ENCODE measurements at places on chromosomes 5 and 9.

DNA sequence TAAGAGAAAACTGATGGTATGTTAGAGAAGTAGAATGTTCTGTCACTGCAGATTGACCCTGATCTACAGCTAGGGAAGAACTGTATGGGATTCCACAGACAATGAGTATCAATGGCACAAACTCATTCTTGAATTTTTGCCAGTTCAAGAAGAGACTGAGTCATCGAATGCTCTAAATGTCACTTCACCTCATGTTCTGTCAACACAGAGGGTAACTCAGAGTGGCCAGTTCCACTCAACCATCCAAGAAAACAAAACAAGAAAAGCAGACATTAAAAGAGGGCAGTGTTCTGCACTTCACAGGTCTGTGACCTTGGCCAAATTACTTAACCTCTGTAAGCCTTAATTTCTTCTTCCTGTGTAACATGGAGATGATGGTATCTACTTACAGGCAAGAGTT lies 132.2 kb upstream of the HMHB1 start:
- no peak for DNase-seq

DNA sequence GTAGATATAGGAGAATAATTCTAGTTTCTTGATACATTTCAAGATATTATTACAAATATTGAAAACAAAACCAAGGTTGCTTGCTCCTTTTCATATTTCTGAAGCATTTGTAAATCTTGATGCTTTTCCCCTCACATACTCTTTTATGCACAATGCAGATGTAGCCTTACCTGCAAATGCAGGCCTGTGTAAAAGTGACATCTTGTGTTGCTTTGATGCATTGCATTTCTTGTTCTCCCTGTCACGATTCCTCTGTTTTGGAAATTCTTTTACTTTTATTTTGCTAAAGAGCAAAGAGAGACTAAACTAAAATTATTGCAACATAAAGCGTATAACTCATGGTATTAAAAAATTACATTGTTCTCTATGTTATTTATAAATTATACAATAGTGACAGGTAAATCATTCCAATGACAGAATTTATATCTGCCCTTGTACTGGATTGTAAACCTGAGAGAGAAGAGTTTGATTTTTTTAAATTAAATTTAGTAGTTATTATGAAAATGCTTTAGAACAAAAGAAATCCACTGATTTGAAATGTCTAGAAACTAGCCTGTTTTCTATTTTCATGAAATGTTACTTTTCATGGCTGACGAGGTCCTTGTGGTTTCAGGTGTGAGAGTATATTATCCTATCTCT lies 970.0 kb downstream of the MAT2B start:
- no peak for DNase-seq

GRCh38 chr9:35754264-35754663 lies at the start of gene MSMP:
MSMP (minus strand) TSS chr9:35754276; CDS start chr9:35754129, 147 bp downstream.
- DNase-seq: no peak

DNA sequence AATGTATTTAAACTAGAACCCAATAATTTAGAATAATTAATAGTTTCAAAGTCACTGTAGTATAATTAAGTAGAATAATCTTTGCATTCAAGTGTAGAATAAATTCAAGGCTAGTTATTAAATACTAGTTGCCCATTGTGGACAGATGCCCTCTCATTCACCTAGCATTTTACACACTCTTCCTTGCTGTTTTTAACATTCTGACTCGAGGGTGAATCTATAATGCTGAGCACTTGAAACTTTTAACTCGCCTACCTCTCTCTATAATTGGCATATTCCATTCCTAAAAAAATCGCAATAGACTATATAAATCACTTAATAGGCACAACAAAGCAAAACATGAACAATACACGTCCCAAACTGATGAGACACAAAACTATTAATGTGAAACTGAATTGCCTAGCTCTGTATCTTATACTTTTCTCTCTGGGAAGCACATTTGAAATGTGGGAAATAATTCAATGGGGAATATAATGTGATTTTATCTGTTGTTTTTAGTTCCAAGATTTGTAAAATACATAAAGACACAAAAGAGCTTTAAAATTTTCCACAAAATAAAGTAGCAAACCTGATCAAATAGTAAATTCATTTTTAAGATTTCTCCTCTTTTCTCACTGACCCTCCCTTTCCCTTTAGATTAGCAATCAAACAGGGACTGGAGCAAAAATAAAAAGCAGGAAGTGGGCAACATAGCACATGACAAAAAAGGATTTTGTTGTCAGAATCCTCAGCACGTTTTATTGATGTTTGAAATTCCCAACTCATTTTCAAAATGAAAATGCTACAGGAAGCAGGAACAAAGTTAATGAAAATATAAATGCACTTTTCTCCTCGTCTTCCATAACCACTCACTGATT lies 295.6 kb downstream of the PDE4D start:
- DNase-seq: no peak

GRCh38 chr5:139633295-139634027 lies 14.7 kb upstream of the CXXC5 start:
- peak; percentile 55 for DNase-seq

GRCh38 chr5:140165101-140165922 lies 9.7 kb upstream of the CYSTM1 start:
- DNase-seq: no peak

GRCh38 chr5:21919414-21920022 lies 933.6 kb downstream of the CDH12 start:
- peak; percentile 34 for DNase-seq

- DNase-seq: no peak
These were observed 124.8 kb upstream of the RAD23B start for GRCh38 chr9:107158321-107158720.

GRCh38 chr9:120336021-120336752 lies 243.8 kb downstream of the CDK5RAP2 start:
- DNase-seq: no peak

DNA sequence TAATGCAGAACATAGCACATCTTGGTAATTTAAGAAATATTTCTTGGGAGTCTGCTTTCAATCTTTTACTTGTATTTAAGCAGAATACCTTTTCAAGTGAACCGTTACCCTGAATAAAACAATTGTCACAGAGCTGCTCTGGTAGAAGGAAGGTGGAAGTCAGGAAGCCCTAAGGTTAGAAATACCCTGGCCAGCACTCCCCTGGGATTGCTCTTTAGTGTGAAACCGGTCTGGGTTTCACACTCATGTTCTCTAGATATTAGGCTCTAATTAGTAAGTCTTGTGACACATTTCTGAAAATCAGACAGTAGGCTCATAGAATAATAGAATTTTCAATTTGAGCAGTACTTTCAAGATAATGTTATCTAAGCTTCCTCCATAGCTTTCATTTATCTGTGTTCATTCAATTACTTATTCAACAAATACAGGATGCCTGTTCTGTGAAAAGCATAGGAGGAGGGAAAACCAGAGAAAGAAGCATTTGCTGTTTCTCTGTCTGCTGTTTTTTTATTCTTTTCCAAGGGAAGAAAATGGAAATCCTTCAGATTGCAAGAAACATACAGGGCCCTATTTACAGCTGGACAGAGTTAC lies 825.5 kb downstream of the TLR4 start:
- DNase-seq: no peak

GRCh38 chr5:126410623-126411022 lies 12.6 kb upstream of the GRAMD2B start:
- DNase-seq: no peak

DNA sequence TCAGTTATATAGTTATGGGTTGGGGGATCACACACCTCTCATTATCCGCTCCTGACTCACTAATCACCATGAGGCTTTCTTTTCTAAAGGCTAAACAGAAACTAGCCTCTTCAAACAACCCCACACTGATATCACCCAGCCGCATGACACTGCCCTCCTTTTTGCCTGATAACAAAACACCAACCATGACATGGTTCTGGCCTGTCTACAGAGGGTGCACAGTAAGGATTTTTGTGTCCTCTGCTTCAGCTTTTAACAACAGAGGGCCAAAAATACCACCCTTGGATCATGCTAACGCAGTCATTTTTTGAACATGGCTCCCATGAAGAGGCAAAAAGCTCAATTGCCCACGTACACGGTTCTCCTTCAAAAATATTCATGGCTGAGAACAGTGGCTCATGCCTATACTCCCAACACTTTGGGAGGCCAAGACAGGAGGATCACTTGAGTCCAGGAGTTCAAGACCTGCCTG lies 4.0 kb downstream of the CMBL start:
- DNase-seq: no peak

GRCh38 chr5:141402553-141403243 lies at the start of gene PCDHGA9:
PCDHGA9 (plus strand) TSS chr5:141402778; CDS start chr5:141402953, 175 bp downstream.
- DNase-seq: no peak

- no peak for DNase-seq
These were observed 81.5 kb downstream of the SHB start for GRCh38 chr9:37987467-37987981.

GRCh38 chr9:33306037-33306436 lies 15.7 kb downstream of the NFX1 start:
- no peak for DNase-seq

- peak; percentile 2 for DNase-seq
These were observed 84.5 kb downstream of the ACER2 start for GRCh38 chr9:19493174-19493811.

- no peak for DNase-seq
These were observed 2.3 kb downstream of the ANKH start for GRCh38 chr5:14869233-14869632.

GRCh38 chr5:133962131-133962530 lies 6.3 kb downstream of the C5orf15 start:
- no peak for DNase-seq

DNA sequence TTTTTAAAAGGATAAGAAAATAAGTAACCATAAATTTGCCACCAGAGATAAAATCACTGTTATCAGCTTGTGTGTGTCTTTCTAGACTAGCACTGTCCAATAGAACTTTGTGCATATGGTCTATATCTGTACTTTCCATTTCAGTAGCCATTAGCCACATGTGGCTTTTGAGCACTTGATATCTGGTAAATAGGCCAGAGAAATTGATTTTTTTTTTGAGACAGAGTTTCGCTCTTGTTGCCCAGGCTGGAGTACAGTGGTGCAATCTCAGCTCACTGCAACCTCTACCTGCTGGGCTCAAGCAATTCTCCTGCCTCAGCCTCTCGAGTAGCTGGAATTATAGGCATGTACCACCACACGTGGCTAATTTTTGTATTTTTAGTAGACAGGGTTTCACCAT lies 17.8 kb downstream of the RBM27 start:
- DNase-seq: no peak

DNA sequence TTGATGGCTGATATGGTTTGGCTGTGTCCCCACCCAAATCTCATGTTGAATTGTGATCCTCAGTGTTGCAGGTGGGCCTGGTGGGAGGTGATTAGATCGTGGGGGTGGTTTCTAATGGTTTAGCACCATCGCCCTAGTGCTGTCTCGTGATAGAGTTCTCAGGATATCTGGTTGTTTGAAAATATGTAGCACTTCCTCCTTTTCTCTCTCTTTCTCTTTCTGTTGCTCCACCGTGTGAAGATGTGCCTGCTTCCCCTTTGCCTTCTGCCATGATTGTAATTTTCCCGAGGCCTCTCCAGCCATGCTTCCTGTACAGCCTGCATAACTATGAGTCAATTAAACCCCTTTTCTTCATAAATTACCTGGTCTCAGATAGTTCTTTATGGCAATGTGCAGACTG lies 111.6 kb downstream of the SREK1 start:
- DNase-seq: no peak

- DNase-seq: no peak
These were observed 111.6 kb downstream of the PRELID2 start for GRCh38 chr5:145723516-145723915.

- no peak for DNase-seq
These were observed 13.3 kb downstream of the MYOZ3 start for GRCh38 chr5:150674341-150674821.

DNA sequence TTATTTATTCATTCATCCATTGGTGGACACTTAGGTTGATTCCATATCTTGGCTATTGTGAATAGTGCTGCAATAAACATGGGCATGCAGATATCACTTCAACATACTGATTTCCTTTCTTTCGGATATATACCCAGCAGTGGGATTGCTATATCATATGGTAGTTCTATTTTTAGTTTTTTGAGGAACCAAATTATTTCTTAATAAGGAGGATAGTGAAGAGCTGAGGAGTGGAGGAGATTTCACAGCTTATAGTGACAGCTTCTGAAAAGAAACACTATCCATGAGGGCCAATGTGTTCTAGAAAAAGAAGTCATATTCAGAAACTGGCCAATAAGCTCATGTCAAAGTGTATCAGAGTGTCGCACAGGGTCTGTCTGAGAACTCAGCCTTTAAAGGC lies 183.3 kb downstream of the SEC61B start:
- no peak for DNase-seq

GRCh38 chr5:15321776-15322175 lies 178.2 kb upstream of the FBXL7 start:
- no peak for DNase-seq

GRCh38 chr9:97592126-97592525 lies 41.0 kb downstream of the TSTD2 start:
- no peak for DNase-seq

DNA sequence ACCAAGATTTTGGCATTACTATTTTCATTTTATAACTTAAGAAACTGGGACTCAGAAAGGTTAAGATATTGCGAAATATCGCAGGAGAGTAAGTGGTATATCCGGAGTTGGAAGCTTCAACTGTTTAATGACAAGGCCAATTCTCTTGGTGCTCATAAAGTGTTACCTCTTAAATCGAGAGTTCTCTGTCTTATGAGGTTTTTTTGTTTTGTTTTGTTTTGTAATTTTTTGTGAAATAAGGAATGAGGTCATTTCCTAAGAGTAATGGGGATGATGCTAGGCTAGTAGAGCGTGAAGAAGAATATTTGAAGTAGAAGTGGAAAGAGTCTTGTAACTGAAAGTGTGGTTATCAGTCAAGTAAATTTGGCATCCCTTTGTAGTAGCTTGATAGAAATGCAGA lies 183.2 kb upstream of the DAB2 start:
- DNase-seq: no peak

- DNase-seq: no peak
These were observed 233.2 kb downstream of the FBXL17 start for GRCh38 chr5:108148715-108149139.

DNA sequence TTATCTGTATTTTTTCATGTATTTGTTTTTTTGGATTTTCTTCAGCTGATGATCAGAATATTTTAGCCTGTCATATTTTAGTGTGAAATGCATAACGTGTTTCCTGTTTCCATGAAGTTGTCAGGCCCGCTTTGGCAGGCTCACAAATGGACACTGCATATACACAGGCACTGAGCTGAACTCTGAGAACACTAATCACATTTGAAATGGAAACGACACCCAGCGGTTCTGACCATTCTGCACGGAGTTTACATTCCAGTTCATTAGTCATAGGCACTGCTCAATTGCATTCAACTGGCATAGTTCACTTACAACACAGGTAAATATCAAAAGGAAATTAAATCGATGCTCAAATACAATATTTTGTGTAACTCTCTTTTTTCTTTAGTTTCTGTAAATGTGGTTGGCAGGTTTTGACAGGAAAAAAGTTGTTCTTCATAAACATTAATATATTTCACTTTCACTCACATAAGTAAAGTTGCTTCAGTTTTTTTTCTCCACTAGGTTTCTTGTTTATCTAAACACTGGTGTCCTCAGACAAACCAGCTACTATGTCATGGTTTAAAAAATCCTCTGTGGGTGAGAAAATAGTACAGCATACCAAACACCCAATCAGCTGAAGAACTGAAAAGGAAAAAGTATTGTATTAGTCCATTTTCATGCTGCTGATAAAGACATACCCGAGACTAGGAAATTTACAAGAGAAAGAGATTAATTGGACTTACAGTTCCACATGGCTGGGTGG lies 559.0 kb upstream of the DAP start:
- DNase-seq: no peak
